ENCODE measurements at places on chromosomes 6 and 20.
A peak's percentile ranks its signal among the peaks of the same experiment; 100 is the strongest.

DNA sequence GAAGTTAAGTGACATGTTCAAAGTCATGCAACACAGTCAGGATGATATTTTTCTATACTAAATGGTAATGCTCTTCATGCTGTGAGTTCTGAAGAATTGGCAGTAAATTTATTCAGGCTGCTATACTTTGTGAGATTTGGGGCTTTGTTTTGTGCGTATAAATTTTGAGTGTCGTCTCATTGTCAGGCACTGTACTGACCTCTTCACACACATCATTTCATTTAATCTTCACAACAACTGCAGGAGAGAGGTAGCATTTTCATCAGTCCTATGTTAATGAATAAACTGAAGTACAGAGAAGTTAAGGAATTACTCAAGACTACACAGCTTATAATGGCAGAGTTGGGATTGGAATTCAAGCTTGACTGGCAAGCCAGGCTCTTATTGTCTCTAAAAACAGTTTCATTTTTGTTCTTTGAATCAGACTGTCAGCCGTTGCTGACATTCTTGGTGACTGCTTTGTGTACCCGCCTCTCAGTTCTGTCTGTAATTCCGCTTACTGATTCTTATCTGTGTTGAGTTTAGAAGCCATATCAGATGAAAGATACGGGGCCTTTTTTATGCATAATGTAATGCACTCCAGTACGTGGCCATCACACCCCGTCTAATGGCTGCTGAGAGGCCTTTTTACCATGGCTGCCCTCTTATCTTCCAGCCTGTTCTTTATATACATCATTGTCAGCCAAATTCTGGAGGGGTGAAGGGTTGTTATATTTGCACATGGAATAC, 274.9 kb downstream of the UTRN start:
- DNase-seq = no peak

- DNase-seq = no peak
These were observed 207.0 kb downstream of the ANKRD60 start for GRCh38 chr20:58021481-58021880.

DNA sequence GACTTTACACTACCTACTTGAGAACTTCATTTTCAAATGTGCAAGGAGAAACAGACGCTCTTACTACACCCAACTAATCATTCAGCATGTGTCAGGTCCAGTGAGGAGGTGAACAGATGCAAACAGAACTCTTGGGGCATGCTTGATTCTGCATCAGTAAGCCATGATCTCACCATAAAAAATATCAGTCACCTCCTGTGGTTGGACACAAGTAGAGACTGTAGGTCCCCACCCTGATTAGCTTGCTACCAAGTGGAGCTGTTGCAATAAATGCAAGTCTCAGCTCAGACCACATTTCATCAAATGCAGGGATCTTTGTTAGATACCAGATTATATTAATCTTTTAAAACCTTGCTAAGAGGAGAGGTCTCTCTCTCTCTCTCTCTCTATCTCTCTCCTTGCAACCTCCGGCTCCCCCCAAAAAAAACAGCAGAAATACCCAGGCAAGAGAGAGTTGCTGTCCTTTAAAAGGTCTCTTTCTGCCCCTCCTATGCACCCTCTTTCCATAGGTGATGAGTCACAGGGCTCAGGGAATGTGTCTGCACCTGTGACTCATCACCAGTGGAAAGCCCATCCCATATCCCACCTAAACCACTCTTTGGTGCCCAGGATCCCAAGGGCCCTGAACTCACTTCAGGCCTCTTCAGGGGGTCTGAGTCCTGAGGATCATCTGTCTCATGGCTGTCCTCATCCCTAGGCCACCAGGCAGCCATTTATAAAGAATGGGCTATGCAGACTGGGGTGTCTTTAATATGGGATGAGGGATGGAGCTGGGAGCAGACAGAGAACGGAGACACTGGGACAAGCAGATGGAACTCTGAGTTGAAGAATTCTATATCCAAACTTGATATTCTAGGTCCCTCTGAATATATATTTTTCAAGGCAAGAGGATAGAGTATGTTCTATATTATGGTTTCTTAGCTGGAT, 154.5 kb downstream of the QRSL1 start:
- DNase-seq = no peak

DNA sequence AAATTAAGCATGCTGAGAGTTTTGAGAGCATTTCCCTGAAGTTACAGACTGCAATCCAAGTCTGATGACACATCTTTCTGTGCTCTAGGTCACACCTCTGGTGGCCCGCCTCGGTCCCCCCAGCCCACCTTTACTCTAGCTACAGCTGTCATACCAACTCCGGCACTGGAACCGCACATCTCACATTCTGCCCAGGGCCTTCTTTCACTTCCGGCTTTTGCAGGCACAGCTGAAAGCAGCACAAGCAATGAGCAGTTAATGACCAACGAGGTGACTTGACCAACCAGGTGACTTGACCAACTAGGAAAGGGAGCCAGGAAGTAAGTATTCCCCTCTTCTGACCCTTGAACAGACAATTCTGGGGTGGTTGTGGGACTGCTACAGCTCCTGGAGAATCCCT, 88.6 kb upstream of the MOCS1 start:
- peak; percentile 15 for DNase-seq

GRCh38 chr6:89190741-89191140, 26.4 kb downstream of the GABRR1 start:
- DNase-seq = no peak

GRCh38 chr20:61482056-61482887, 230.2 kb downstream of the CDH4 start:
- no peak for DNase-seq

DNA sequence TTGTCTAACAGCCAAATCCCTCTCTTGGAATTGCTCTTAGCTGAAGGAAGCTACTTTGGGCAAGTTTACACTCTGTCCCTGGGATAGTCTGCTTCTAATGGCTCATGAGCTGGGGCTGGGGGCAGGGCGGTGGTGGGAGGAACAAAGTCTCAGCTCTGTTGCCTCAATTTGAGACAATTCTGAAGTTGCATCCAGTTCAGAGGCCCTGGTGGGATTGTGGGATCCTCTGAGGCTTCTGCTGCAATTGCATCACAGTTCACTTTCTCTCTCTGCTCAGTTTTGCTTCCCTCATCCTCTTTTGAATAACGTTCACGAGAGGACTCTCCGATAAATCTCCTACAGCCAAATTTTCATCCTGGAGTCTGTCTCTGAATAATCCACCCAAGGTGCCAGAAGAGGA, 440.6 kb upstream of the SLC35B3 start:
- no peak for DNase-seq

DNA sequence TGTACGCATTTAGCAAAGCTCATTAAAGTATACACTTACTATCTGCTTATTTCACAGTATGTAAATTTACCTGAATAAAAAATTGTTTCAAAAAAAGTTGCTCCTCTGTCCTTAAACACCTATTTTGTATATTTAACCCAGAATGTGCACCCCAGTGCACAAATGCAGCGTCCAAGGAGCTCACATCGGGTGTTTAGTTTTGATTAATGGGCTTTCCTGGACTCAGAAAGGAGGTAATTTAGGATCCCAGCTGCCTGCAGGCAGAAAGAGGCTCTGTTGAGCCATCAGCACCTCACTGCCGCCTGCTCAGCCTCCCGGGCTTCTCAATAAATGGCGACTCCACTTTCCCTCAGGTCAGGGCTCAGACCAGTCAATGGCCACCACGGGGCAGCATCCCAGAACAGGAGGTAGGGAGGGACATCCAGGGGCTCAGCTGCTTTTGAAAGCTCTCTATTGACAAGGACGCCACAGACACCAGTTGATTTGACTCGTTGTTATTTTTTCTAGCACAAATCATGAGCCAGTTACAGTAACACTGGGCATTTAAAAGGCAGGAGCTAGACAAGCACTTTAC, 70.2 kb upstream of the TBC1D7 start:
- DNase-seq = no peak

GRCh38 chr6:168493976-168494375, 53.0 kb downstream of the SMOC2 start:
- no peak for DNase-seq

DNA sequence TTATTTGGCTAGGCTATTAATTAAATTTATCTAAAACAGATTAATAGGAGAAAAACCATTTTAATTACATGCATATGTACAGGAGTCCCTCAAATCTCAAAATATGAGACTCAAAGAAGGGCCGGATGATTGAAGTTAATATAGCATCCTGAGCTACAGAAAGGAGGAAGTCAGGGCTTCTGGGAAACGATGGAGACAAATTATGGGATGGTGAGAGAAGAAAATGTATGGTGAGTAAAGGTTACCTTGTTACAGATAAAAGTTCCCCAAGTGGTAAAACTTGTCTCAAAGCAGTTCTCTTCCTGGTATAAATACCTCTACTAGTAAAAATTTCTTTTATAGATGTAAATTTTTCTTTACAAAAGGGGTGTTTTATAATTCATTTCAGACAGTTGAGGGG, 15.9 kb upstream of the BTN1A1 start:
- DNase-seq = no peak

DNA sequence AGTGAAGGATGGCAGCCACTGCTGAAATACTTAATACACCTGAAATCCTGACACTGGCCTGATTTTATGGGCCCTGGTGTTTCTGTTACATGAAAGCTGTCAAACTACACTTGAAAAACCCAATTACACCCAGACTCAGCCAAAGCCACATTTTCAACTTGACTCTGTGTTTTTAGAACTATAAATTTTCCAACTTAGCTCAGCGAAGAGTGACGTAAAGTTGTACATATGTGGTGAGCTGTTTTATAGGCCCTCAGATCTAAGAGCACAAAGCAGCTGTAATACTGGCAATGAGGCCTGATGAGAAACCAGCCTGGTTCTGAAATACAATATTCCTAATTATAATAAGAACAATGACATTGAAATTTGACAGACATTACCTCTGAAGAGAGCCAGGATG, 18.6 kb downstream of the SCML4 start:
- no peak for DNase-seq

DNA sequence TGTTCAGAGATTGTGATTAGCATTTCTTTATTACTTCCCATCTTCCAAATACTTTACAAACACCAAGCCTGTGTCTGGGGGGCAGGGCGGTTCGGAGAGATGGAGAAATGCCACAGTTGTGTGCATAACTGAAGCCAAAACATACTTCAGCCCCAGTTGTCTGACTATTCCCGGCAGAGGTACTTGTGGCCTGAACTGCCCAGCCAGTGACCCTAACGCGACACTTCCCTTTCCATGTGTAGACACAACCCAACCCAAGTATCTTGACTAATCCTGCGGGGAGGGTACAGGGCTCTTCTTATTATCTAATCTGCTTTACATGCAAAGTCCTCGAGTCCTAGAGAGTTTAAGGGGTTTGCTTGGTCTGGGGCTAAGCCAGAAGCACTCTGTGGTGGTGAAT, 46.2 kb downstream of the ISM1 start:
- DNase-seq = no peak

DNA sequence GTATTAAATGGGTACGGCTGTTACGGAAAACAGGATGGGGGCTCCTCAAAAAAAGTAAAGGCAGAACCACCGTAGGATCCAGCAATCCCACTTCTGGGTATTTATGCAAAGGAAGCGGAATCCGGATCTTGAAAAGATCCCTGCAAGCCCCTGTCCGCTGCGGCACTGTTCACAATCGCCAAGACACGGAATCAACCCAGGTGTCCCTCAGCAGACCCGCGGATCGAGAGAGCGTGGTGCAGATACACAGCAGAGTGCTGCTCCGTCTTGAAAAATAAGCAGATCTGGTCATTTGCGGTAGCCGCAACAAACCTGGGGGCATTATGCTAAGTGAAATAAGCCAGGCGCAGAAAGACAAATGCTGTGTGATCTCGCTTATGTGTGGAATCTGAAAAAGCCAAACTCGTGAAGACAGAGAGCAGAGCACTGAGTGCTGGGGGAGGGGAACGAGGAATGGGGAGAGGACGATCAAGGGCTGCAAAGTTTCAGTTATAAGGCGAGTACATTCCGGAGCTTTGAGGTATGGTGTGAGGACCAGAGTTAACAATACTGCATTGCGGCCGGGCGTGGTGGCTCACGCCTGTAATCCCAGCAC, 41.3 kb downstream of the NTSR1 start:
- DNase-seq = no peak

DNA sequence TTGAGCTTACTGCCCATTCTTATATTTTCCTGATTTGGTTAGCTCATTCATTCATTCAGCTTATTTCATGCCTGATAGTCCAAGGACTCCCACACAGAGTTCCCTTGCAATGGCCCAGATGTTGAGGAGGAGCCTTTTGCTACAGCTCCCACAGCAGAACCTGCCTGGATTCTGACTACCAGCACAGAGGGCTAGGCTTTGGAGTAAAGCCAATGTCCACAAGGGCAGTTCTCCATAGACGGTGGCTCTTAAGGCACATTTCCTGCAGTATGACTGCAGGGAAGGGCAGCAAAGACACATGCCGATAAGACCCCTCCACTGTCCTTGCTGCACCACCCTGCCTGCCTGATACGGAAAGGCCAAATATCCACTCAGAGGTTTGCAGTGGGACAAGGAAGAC, 112.3 kb upstream of the SYNDIG1 start:
- DNase-seq = no peak

DNA sequence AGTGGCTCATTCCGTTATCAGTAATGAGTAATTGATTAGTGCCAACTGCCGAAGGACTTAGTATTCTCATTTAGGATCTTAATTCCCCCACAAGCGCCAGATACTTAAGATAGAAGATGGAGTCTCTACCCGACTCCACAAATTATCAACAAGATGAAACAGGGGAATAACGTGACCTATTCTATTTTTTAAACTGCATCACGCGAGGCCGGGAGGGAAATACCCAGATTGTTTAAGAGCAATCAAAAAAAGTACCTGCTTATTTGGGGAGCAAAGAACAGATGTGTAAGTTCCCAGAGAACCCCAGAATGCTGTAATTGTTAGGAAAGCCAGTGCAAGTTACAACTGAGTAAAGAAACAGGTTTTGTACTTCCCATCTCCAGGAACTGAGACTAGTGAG, 1.1 kb upstream of the MAP3K5 start:
- no peak for DNase-seq

DNA sequence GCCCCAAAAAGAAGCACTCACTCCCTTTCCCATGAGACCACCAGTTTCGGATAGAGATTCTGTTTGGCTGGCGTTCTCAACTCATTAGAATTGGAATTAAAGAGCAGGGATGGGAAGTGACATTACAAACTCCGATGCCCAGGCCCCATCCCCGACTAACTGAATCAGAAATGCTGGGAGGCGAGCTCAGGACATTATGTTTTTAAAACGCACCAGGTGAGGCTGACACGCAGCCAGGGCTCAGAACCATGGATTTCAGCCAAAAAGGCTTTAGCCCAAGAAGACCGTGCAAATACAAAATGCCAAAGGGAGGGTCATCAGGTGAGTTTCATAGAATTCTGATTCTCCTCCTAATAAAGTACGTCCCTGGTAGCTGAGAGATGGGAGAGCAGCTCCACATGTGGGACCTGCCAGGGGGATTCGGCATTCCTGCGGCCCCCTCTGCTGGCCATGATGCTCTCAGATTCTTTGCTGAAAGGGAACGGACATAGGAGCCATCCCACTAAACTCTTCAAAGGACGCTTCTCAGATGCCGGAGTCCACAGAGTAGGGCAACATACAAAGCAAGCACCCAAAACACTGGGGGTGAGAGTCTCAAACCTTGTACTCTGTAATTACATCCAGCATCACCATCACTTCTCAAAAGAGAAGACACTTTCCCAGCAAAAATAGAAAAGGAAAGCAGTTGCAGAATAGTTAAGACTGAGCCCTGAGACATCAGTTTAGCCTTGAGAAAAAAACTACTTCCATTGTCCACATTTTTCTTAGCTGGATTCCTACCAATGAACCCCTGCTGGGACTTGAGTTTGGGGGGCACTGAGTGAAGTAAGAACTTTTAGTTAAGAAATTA, 205.2 kb downstream of the BMP7 start:
- no peak for DNase-seq

GRCh38 chr6:37115236-37115895, 54.6 kb upstream of the PIM1 start:
- DNase-seq = no peak

- no peak for DNase-seq
These were observed 63.9 kb upstream of the PLEKHG1 start for GRCh38 chr6:150535818-150536220.
